ENCODE measurements at places on chromosomes 7 and 10.

GRCh38 chr7:36464271-36464670 is 74.6 kb downstream of the ANLN start:
- no peaks in the 10 kb centered on the region for H3K27me3 ChIP-seq
- no peaks in the 10 kb centered on the region for H3K4me1 ChIP-seq
- H3K27ac ChIP-seq, result no peak overlapping the region
- no peaks in the 10 kb centered on the region for H3K36me3 ChIP-seq
- DNase-seq, result no peak

DNA sequence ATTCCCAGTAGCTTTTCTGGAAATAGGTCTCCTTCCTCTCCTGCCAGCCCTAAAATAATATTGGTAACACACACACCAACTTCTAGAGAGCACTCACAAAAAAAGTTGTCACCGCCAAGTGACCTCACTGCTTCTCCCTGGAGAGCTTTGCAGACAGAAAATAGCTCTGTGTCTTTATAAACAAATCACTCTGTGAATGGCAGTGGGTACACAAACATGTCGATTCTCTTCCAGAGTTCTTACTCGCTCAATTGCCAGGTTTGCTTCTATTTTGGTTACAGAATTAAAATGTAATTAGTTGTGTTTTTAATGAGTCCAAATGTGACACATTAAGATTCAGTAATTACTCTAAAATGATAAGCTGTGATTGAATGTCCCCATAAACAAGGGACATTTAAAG is 649.2 kb upstream of the C7orf33 start:
- H3K27me3 ChIP-seq, result no peaks in the 10 kb centered on the region
- no peak overlapping the region for H3K4me3 ChIP-seq
- no peak for DNase-seq
- H3K27ac ChIP-seq, result no peak overlapping the region
- H3K4me1 ChIP-seq, result no peaks in the 10 kb centered on the region

DNA sequence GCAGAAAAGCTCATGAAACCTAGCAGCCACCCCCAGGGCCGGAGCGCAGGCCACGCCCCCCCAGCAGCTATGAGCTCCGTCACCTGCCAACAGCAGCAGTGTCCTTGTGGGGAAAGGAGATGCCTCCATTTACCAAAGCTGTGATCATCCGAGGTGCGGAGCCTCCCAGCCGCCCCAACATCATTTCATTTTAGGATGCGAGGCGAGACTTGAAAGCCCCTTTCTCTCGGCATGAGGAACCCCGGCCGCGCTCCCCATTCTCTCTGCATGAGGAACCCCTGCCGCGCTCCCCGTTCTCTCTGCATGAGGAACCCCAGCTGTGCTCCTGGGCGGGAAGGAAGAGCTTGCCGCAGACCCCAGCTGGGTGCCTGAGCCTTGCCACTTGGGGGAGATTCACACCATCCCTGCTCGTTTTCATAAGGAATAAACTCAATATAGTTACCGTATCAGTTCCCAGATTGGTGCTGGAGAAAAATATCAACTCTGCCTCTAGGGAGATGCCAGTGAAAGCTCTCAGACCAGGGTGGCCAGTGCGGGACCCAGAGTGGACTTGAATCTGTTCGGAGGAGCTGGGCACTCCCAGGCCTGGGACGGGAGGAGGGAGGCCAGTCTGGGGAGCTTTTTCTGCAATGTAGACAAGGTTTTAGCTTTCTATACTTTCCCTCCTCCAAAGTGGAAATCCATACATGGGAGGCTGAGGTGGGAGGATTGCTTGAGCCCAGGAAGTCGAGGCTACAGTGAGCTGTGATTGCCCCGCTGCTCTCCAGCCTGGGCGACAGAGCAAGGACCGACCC is 35.0 kb downstream of the JAKMIP3 start:
- no peaks in the 10 kb centered on the region for H3K36me3 ChIP-seq
- peaks cover 4% of the 10 kb centered on the region for H3K27me3 ChIP-seq
- H3K27ac ChIP-seq, result no peak overlapping the region
- H3K4me3 ChIP-seq, result no peak overlapping the region
- DNase-seq, result no peak

DNA sequence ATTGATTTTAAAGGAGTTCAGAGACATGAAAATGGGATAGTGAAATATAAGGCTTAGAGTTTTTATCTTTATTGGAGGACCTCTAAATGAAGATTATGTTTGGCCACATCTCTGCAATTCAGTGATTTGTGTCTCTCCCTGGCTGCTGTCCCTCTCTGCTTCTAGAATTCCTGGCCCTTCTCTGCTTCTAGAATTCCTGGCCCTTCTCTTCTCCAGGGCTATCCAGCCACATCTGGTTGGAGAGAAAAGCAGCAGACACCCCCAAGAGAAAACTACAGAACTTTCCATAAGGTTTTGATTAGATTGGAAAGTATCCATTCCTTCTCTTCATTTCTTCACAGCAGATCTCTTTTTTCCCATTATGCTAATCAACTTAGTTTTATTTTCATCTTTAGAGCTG is 135.5 kb downstream of the NPY start:
- H3K36me3 ChIP-seq, result no peaks in the 10 kb centered on the region
- DNase-seq, result no peak
- H3K27ac ChIP-seq, result no peak overlapping the region
- no peak overlapping the region for H3K4me3 ChIP-seq
- no peaks in the 10 kb centered on the region for H3K4me1 ChIP-seq

GRCh38 chr10:96692427-96692826 is 27.9 kb downstream of the PIK3AP1 start:
- DNase-seq, result no peak
- H3K4me3 ChIP-seq, result no peak overlapping the region
- no peaks in the 10 kb centered on the region for H3K36me3 ChIP-seq
- peaks cover 6% of the 10 kb centered on the region for H3K4me1 ChIP-seq

- peaks cover 37% of the 10 kb centered on the region for H3K27me3 ChIP-seq
- no peak for DNase-seq
- H3K27ac ChIP-seq, result no peak overlapping the region
- H3K36me3 ChIP-seq, result no peaks in the 10 kb centered on the region
- H3K4me1 ChIP-seq, result no peaks in the 10 kb centered on the region
Measured at GRCh38 chr7:36620166-36620708, 104.1 kb downstream of the AOAH start.
